ENCODE measurements at places on chromosomes 2 and 18. TPM values are rescaled to one million over a fixed set of nuclear protein-coding genes. Genes with fewer than 3 reads are reported as not detected.

Gene DSEL
- 23.3 TPM for polyA plus RNA-seq

Gene NMUR1
- 1.0 TPM for polyA plus RNA-seq

Gene REG1A
- polyA plus RNA-seq, result not detected

Gene SLC14A1
- polyA plus RNA-seq, result 3.1 TPM

Gene SERPINB10
- polyA plus RNA-seq, result 0.16 TPM

Gene DNER
- polyA plus RNA-seq, result 61.3 TPM
